ENCODE measurements at places on chromosomes 7 and 10.
A peak's percentile ranks its signal among the peaks of the same experiment; 100 is the strongest.

GRCh38 chr7:47379629-47380324 is 202.1 kb downstream of the TNS3 start:
- DNase-seq, result peak; percentile 82

- DNase-seq, result peak; percentile 64
Observed at GRCh38 chr7:2106924-2107323, 125.8 kb downstream of the MAD1L1 start.

- peak; percentile 61 for DNase-seq
Observed at GRCh38 chr10:21355591-21356011, 169.9 kb downstream of the SKIDA1 start.

DNA sequence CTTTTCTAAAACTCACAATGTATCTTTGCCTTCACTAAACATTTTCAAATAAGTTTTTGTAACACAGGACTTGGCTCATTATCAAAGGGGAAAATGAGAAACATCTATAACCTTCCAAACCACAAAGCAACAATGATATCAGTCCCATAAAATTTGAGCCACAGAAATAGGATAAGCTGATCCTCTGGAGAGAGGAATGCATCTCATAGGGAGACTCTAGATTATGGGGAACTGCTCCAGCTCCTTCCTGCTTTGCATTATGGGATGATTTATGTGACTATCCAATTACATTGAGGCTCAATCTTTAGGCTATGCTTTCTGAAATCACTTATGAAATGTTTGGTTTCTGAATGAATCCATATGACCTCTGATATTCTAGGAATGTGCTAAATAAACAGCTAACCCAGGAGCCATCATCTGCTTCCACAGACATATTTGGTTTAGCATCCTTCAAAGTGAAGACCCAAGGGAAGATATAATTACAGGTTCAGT is 70.4 kb downstream of the CUBN start:
- peak; percentile 100 for DNase-seq

GRCh38 chr7:4097001-4097609 is 585.0 kb upstream of the FOXK1 start:
- DNase-seq, result no peak

DNA sequence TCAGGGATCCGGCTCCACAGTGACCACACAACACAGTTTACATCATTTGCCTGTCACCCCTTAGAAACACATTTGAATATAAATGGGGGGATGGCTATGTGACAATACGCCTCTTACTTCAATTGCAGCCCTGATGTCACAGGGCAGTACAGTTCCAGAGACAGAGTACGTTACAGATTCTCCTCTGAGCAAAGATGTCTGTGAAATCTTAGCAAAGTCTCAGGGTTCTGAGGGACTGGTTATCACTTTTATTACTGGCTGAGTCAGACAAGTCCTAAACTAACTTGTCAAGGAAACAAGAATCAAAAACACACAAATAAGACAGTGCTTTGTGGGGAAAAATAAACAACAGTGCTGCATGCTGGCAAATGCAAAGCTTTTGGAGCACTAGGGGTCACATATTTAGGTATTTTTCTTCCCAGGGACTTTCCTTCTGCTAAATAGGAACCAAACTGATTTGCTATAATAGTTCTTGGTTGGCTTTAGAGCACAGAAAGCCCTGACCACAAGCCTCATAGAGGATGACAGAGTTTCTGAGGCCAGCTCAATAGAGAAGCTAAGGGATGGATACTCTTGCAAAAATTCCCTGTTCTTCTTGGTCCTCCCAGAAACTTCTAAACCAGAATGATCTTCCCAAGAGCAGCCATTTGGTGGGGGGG is 501.6 kb downstream of the GRID1 start:
- DNase-seq, result no peak

DNA sequence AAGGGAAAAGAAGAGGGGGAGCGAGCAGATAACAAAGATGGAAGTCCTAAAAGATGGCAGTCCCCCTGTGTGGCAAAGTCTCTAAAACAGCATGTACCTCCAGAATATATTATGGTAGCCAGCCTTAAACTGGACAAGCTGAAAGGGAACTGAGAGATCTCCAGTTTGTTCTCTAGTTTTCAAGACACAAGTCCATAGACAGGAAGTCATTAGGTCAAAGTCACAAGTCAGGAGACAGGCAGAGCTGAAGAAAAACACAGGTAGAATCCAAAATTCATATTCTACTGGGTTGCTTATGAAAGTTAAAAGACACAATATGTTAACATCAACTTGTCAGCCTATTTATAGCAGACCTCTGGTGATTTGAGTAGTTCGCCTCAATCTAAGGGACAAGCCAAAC is 38.7 kb downstream of the FAM107B start:
- DNase-seq, result no peak

DNA sequence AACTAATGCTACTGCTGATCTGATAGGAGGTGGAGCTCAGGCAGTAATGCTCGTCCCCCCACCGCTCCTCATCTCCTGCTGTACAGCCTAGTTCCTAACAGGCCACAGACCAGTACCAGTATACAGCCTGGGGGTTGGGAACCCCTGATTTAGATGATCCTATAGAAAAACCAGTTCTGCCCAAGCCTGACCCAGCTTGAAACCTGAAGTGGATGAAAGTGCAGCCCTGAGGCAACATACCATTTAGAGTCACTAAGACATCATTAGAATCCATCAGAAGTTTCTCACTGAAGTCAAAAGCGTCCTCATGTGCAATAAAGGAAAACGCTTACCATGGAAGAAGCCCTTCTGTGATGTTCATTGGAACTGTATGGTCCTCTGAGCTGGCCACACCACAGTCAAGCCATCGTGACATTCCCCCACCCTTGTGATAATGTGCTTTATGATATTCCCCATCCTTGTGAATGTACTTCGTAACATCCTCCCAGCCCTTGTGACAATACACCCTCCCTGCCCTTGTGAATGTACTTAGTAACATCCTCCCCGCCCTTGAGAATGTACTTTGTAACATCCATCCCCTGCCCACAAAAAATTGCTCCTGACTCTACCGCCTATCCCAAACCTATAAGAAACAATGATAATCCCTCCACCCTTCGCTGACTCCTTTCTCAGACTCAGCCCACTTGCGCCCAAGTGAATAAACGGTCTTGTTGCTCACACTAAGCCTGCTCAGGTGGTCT is 65.9 kb upstream of the HECTD2 start:
- no peak for DNase-seq

GRCh38 chr7:33831389-33832141 is 73.8 kb upstream of the BMPER start:
- DNase-seq, result peak; percentile 68

GRCh38 chr10:125514206-125515162 is 168.5 kb downstream of the TEX36 start:
- DNase-seq, result no peak

DNA sequence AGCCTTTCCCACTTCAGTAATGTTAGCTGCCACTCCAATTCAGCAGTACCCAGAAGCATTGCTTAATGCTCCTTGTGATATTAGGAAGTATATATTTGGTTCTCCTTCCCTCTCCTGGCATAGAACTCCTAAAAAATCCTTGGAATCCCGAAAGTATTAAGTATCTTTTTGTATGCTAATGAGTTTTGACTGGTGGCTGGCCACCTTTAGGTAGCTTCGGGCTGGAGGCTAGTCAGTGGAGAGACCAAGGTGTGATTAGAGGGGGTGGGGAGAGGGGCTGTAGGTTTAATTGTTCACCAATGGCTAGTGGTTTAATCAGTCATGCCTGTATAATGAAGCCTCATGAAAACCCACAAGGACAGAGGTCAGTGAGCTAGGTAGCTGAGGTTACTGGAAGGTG is 12.2 kb downstream of the COMTD1 start:
- DNase-seq, result no peak

- no peak for DNase-seq
Observed at GRCh38 chr10:44424298-44424697, 39.4 kb upstream of the CXCL12 start.

DNA sequence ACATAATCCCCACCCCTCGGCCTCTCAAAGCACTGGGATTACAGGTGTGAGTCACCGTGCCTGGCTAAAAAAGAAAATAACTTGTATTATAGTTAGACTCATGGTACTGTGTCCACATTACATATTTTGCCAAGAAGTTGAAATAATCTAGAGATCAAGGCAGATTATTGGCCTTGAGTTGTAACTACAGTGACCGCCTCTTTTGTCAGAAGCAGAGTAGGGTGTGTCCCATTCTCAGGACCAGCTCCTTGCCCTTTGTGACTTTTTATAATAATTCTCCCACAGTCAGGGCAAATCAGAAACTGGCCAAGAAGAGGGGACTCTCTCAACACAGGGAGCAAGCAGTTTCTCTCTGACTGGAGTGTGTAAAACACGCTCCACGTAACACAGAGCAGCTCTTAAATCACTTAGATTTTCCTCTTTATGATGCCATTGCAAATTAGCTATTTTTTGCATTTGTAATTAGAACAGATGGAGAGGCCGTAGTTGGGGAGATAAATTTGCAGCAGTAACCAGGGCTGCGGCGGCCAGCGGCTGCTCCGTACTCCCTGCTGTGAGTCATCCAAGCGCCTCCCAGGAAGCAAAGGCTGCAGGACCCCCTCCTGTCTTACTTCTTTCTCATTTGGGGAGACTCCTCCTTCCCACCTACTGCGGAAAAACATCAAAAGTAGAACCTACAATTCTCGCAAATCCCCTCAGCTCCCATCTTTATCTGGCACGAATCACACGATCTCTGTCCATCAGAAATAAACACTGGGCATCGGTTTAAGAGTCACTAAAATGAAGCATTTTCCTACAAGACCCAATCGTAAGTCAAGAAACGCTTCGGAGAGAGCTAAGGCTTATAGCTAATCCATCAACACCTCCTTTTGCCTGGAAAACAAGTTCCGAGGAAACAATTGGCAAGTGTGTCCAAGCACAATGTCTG is 32.1 kb upstream of the MSRB2 start:
- peak; percentile 31 for DNase-seq

- DNase-seq, result no peak
Observed at GRCh38 chr10:84552478-84552877, 224.1 kb downstream of the CCSER2 start.

DNA sequence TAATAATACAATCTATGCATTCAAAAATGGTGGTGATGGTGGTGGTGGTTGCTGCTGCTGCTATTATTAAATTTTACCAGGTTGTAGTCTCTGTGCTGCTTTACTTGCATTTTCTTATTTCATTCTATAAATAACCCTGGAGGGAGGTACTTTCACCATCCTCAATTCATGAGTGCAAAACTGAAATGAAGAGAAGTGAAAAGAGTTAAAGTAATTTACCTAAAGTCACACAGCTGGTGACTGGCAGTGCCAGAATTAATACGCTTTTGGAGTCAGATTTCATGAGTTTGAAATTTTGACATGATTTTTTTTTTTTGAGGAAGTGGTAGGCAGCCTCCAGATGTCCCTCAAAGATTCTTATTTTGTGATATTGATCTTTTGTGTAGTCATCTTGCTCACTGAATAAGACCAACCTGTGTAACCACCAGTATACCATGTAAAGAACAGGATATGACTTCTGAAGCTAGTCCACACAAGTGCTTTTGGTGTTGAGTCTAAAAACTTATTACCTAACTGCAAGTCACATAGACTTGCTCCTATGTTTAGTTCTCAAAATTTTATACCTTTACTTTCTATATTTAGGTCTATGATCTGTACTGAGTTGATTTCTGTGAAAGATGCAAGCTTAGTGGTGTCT is 218.8 kb downstream of the ZWINT start:
- no peak for DNase-seq
